Uterus (tissue), 4 donors: ENCODE measurements at places on chromosomes 11 and 22.

DNA sequence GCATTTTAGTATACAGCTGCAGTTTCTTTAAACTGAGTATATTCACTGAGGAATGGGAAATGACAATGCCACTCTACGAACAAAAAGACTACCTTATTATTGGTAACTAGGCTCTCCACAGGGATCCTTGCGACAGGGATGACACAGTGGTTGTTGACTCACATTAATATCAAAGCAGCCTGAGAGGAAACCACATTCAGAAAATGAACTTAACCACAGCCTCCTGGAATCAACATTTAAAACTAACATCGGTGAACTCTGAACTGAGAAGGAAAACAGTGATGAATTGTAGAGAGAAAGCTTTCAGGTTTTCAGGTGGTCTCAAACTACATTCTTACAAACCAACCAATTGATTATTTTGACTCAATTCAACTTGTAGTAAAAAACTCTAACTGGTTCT lies 90.3 kb upstream of the MTMR2 start:
- H3K27ac ChIP-seq = no peak overlapping the region
- no peaks in the 10 kb centered on the region for H3K36me3 ChIP-seq
- H3K4me1 ChIP-seq = no peaks in the 10 kb centered on the region
- no peak for DNase-seq
- no peak overlapping the region for H3K4me3 ChIP-seq

- DNase-seq = no peak
- H3K27me3 ChIP-seq = no peaks in the 10 kb centered on the region
- no peak overlapping the region for H3K4me3 ChIP-seq
- no peak overlapping the region for H3K27ac ChIP-seq
- H3K4me1 ChIP-seq = peaks cover 14% of the 10 kb centered on the region
- H3K36me3 ChIP-seq = no peaks in the 10 kb centered on the region
Measured at GRCh38 chr11:114122686-114123085, 63.2 kb downstream of the ZBTB16 start.

- H3K4me1 ChIP-seq = no peaks in the 10 kb centered on the region
- no peaks in the 10 kb centered on the region for H3K36me3 ChIP-seq
- no peak overlapping the region for H3K4me3 ChIP-seq
- DNase-seq = no peak
- no peaks in the 10 kb centered on the region for H3K27me3 ChIP-seq
- no peak overlapping the region for H3K27ac ChIP-seq
Measured at GRCh38 chr11:73195191-73196007, 22.7 kb upstream of the P2RY2 start.

DNA sequence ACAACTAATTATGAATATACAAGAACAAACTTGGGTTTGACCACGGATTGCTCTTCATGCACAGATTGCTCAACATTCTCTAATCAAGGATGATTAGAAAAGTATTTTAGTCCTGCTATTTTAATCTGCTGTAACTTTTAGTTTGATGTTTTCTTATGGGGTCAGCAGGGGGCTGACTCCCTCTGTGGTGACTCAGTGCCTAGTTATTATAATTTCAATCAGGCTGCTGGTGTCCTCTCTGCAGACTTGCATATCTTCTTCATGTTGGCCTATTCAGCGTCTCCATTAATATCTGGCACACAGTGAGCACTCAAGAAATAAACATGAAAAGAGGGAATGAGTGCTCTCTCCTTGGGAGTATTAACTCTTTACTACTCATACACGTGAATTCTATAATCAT lies 223.8 kb upstream of the DDI1 start:
- H3K27ac ChIP-seq = no peak overlapping the region
- no peak overlapping the region for H3K4me3 ChIP-seq
- H3K36me3 ChIP-seq = no peaks in the 10 kb centered on the region

GRCh38 chr11:130103296-130103814 lies 33.7 kb downstream of the APLP2 start:
- peaks cover 17% of the 10 kb centered on the region for H3K4me1 ChIP-seq
- H3K36me3 ChIP-seq = no peaks in the 10 kb centered on the region
- H3K27me3 ChIP-seq = no peaks in the 10 kb centered on the region
- H3K27ac ChIP-seq = peak overlapping the region; percentile 64
- no peak for DNase-seq
